ENCODE measurements at places on chromosomes 3 and 15.

GRCh38 chr3:29284497-29284896, 3.6 kb downstream of the RBMS3 start:
- no peak for DNase-seq

DNA sequence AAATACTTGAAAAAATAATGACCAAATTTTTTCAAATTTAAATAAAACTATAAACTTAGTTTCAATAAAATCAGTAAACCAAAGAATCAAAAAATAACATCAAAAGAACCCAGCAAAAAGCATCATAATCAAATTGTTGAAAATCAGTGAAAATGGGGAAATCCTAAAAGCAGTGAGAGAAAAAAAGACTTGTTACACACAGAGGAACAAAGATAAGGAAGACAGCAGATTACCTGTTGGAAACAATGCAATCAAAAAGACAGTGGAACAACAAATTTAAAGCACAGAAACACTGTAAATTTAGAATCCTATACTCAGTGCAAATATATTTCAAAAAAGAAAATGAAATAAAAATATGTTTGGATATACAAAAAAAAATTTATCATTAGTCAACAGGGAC, 156.2 kb upstream of the LMCD1 start:
- no peak for DNase-seq

GRCh38 chr15:85026304-85027032, 44.8 kb downstream of the PDE8A start:
- no peak for DNase-seq

DNA sequence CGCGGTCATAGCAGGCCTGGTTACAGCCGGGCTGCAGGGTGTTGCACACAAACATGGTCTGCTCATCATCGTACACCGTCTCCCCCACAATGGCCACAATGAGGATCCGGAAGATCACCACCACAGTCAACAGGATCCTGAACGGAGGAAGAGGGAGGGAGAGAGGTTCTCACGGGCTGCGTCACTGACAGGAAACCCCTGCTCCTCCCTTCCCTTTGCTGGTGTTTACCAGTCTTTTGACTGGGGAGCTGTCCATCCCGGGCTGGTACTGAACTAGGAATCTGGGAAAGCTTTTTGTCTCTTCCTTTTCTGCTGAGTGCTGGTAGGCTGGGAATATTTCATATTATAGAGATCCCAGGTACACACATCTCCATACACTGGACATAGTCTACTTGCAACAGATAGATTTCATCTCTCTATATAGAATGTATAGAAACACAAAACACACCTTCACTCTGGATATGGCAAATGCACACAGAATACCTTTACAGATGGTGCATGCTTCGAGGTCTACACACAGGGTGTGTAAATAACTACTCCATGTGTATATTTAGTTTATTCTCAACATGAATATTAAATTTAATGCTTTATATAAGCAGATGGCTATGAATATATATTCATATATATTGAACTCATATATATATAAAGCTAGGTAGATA, 1.4 kb downstream of the GJD2 start:
- DNase-seq: peak; percentile 84

DNA sequence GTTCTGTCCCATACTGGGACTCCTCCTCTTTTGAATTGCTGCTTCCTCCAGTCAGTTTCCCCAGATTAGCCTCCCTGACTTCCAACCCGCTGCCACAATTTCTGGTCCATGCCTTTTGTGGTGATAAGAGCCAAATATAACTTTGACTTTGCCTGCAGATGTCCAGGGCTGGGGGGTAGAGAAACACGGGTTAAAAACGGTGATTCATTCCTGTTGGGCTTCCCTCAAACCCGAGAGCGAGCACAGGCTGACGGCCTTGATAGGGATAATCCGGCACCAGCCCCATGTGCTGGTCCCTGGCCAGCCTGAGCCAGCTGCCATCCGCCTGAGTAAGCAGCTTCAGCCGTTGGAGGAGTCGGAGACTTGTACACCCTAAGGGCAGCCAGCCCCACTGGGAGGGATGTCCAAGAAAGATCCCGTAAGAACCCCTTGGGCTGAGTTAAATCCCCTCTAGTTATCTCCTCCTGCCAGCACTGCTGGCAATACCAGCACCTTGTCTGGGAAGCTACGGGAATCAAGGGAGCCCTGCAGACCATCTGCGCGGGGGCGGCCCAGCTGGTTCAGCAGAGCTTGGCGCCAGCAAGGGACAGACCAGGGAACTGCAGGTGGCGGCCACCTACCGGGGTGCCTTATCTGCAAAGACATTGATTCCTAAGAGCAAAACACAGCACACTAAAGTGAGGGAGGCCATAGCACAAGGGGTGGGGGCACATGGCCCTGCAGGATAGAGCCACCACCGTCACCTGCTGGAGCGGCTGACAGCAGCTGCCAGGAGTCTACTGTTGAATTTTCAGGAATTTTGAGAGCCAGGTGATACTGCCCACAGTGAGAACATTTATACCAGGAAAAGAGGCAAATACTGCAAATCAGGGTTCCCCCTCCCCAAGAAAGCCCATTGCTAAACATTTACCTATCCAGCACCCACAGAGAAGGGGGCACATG, 18.1 kb downstream of the CSPG4 start:
- peak; percentile 91 for DNase-seq

GRCh38 chr15:38524156-38524555, 40.5 kb downstream of the RASGRP1 start:
- no peak for DNase-seq

- no peak for DNase-seq
Observed at GRCh38 chr3:137108699-137109440, 151.1 kb downstream of the IL20RB start.

DNA sequence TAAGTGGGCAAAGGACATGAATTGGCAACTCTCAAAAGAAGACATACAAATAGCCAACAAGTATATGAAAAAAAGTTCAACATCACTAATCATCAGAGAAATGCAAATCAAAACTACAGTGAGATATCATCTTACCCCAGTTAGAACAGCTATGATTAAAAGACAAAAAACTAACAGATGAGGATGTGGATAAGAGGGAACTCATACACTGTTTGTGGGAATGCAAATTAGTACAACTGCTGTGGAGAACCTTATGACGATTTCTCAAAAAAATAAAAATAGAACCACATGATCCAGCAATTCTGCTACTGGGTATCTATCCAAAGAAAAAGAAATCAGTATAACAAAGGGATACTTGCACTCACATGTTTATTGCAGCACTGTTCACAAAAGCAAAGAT, 28.6 kb downstream of the NEK10 start:
- DNase-seq: no peak

DNA sequence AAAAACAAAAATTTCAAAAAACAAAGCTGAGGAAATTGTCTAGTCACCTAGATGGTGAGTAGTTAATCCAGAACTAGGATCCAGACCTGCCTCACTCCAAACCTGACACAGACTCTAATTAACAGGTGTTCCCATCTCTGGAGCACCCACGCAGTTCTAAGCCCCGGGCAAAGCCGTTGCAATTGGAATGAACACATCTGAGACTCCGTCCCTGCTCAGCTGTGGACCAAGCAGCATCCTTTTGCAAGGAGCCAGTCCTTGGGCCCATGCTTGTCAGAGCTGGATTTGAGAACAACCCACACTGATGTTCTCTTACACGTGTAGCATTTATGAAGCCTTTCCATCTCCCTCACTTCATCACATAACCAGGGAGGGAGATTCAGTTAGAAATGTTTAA, 54.8 kb downstream of the LMCD1 start:
- DNase-seq: no peak

Data from islet precursor cell (in vitro differentiated cells).